ENCODE measurements at places on chromosomes 12 and 14. TPM values are rescaled to one million over a fixed set of nuclear protein-coding genes. Genes with fewer than 3 reads are reported as not detected.
A peak's percentile ranks its signal among the peaks of the same experiment; 100 is the strongest.

The PITPNM2 gene
- total RNA-seq = 8.1 TPM

The ASIC1 gene
- total RNA-seq = 2.9 TPM

DNA sequence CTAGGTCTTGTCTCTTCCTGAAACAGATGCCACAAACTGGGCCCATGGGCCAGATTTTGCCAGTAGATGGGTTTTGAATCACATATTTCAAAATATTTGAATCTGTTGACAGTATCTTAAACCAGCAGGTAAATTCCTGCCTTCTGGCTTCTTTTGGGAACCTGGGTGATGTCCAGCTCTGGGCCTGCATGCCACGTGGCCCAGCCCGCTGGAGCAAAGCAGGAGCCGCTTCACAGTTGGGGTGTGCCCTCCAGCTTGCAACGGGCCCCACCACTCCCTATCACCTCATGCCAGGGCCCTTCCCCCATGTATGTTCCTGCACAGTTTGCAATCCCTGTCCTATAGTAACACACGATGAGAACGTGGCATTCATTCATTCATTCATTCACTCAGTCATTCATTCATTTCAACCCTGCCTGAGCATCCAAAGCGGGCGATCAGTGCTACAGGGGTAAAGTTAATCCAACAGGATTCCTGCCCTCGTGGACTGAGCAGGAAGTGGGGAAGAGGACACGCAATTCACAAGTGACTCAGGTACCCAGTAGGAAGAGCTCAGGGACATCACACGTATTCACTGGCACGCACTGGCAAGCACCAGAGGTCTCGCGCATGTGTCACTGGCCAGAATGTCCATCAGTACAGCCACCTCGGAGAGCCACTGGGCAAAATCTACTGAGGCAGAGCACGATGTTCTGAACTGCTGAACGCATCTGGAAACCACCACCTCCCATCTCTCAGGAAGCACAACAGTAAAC, 27.8 kb downstream of the SCARB1 start:
- no peaks in the 10 kb centered on the region for H3K36me3 ChIP-seq
- H3K4me3 ChIP-seq = no peak overlapping the region

GRCh38 chr14:100246809-100247428, 8.0 kb downstream of the YY1 start:
- no peaks in the 10 kb centered on the region for H3K36me3 ChIP-seq
- H3K27me3 ChIP-seq = no peaks in the 10 kb centered on the region

DNA sequence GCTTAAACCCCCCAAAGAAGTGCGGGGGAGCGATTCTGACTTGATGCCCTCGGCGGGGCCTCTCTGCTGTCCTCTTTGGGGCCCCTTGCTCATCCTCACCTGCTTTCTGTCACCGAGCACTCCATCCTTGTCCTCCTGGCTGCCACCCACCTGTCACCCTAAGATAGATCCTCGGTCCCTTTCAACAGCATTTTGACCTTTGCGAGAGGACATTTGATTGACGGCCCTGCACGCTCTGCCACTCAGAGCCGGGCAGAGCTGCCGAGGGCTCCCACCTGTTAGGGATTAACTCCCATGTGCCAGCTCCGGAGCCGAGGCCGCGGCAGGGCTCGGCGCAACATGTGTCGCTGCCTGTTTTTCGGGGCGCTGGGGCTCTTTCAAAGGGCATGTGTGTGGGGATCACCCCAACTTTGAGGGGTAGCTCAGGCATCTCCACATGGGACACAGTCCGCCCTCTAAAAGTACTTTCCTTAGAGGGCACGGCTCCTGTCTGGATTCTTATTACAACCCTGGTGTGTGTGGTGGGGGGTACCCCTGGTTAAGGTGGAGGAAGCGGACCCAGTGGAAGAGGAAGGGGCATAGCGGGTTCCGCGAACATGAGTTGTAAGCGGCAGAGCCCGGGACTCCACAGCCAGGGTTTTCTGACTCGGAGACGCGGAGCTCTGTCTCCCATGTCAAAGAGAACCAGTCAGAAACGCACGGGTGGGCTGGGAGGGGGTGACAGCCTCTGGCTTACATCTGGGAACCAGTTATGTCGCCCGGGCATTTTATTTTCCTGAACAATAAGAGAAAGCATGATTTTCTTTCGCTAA, 811 bp upstream of the MEG3 start:
- H3K4me1 ChIP-seq = peaks cover 4% of the 10 kb centered on the region
- H3K4me3 ChIP-seq = peak overlapping the region; percentile 43
- peak overlapping the region; percentile 79 for H3K27ac ChIP-seq
- H3K36me3 ChIP-seq = no peaks in the 10 kb centered on the region
- no peak for DNase-seq

The FAM186B gene
- total RNA-seq = not detected
